NCI-H460 (cell line): ENCODE measurements at places on chromosomes 3 and 15.

DNA sequence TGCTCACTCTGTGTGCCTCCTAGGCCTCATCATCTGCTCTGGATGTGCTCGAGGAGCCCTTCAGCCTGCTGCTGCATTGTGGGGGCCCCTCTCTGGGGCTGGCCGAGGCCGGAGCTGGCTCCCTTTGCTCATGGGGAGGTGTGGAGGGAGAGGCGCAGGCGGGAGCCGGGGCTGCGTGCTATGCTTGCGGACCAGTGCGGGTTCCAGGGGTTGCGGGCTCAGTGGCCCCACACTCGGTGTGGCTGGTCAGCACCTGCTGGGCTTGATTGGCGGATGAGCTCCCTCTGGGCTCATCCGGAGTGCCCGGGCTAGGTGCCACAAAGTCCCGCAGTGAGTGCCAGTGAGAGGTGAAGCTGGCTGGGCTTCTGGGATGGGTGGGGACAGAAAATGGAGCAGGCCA lies 264.2 kb downstream of the SI start:
- no peak for DNase-seq

DNA sequence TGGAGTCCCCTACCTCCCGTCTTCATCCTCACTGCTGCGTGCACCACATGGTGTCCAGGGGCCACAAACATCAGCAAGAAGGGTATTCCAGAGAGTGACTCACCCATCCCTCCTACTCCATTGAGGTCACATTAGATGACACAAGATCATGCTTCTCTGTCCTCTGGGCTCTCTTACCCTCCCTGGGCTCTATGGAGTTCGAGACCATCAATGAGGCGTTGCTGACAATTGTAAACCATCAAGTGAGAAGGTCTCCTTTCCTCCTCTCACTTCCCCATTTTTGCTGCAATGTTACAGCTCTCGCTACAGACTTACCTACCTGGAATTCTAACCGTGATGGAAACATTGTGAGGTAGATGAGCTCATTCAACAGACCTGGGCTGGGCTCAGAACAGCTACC lies 51.7 kb downstream of the HMCES start:
- DNase-seq: no peak

DNA sequence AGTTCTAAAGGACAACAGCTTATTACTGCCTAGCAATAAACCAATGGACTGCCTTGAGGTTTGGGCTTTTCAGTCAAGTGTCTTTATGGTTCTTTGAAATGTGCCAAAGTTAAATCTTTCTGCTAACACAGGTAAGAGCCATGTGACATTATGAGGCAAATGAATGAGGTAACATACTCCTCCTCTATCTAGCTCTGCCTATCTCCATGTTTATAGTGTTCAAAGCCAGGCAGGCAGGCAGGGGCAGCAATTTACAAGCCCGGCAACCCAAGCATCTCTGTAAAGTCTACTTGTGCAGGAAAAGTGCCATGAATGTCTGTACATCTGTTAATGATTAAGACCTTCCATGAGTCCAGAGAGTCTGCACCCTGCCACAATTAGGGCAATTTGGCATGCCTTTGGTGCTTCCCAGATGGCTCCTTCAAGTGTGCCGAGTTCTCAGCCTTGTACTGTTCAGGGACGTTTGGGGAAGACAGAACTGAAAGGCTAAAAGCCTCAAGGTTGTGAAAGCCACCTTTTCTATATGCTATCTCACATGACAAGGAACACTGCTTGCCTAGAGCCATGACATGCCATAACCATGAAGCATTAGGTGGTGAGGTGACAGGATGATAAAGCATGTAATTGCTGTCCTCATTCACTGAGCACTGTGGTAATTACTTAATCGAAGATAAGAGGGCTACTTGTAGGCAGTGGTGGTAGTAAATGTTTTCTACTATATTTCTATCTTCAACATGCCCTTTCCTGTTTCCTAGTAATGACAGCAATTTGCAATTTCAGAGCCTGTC lies 41.4 kb upstream of the EIF1B start:
- no peak for DNase-seq

- DNase-seq: no peak
Observed at GRCh38 chr3:139933766-139934165, 1.2 kb upstream of the CLSTN2 start.

- no peak for DNase-seq
Observed at GRCh38 chr3:14275962-14276909, 97.6 kb downstream of the LSM3 start.

- no peak for DNase-seq
Observed at GRCh38 chr3:13110678-13111116, 37.5 kb upstream of the IQSEC1 start.

DNA sequence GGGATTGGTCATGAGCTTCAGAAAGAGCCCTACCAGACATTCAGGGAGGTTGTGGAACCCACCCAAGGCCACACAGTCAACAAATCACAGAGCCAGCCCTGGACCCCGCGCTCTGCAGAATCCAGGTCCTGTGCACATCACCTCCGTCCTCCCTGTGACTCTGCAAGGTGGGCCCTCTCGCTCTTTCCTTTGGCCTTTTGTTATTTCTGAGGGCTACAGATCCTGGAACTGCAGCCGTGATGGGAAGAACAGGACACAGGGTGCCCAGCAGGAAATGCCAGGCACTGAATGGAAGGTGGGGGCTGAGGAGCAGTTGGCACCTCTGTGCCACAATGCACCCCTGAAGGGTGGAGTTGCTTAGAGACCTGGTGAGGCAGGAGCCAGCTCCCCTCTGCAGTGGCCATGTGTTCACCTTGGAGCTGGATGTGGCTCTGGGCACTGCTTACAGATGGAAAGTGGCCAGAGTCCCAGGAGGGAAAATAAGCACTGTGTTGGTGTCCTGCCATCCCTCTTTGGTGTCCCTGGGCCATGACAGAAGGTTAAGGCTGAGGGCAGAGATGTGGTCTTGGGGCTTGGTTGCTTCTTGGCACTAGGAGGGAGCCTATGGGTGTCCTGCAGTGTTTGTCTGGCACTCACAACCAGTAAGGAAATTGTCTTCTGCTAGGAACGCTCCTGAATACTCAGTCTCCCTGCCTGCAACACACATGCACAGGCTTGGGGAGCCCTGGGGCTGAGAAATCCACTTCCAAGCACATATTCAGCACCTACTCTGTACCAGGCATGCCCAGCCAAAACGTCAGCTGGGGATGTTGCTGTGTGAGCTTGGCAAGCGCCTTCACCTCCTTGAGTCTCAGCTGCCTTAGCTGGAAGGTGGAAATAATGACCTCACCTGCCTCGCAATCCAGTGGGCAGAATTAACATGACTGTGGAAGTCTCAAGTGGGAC lies 98.0 kb upstream of the SLC6A6 start:
- no peak for DNase-seq

DNA sequence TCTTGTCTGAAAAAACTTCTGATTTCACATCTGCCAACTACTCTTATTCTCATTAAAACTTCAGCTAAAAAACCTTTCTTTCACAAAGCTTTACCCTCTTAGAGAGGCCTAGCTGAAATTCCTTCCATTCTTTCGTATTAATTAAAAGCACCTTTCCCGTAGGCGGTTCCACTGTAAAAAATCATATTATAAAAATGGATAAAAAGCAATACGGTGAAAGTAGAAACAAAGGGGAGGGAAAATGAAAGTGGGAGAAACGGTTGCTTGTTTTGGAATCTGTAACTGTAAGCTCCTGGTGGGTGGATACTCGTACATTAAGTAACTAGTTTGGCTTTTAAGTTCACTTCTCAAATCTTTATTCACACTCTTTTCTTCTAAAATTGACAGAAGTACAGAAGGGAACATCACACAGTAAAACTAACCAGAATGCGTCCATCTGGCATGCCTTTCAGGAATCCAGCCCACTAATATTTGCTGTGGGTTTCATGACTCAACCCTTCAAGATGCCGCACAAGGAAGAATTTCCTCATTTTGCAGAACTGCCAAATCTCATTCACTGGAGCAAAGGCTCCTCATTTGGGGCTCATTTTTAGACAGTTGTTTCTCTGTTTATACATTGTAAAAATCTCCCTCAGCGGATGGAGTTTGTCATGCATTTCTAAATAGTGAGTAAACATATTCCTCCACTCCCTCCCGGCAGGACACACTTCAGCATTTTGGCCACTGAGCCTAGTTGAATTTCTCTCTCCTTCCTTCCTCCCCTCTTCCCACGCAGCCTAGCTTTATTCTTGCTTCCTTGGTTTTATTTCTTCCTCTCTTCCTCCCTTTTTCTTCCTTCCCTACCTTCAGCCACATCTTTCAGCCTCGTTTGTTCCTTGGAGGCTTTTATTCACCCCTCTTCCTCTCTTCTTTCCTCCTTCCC lies 419.5 kb upstream of the NAALADL2 start:
- DNase-seq: peak; percentile 44

DNA sequence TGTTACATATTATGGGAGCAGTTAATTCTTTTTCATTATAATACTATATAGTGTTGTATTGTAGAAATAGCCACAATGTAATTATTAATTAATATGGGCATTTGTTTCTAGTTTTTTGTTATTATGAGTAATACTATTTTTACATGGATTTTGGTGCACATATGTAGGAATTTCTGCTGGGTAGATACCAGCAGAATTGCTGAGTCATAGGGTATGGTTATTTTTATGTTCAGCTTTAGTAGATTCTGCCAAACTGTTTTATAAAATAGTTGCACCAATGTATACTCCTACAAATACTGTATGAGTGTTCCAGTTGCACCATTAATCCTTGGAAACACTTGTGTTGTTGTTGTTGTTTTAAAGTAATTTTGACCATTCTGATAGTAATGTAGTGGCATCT lies 91.5 kb downstream of the SH3GL3 start:
- no peak for DNase-seq

GRCh38 chr3:158402590-158402989 lies 168.4 kb upstream of the MLF1 start:
- no peak for DNase-seq

GRCh38 chr3:74129056-74129455 lies 485.4 kb downstream of the CNTN3 start:
- DNase-seq: no peak

GRCh38 chr3:87414271-87414670 lies 137.9 kb upstream of the POU1F1 start:
- no peak for DNase-seq
